Karpas-422 (cell line): ENCODE measurements at places on chromosomes 2 and 18.

GRCh38 chr2:217171874-217172273 lies 312.0 kb upstream of the TNP1 start:
- DNase-seq: no peak

- no peak for DNase-seq
These were observed 127.0 kb upstream of the AGAP1 start for GRCh38 chr2:235366807-235367206.

DNA sequence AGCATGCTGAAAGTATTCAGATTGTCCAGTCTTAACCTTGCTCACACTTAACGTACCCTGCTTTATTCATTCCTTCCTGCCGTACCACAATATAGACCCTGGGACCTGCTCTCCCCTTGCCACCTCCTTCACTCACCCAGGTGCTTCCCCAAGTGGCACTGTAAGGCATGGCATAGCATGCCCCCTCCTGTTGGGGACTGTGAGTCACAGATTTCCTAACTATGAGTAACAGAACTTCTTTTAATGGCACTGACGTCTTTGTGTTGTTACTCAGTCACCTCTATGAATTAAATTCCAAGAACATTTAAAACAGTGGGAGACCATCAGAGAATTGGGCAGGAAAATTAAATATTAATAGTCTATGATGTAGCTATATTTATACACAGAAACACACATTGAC lies 117.2 kb downstream of the CTNNA2 start:
- DNase-seq: peak; percentile 45

- peak; percentile 87 for DNase-seq
These were observed 77.4 kb downstream of the DYSF start for GRCh38 chr2:71530641-71531332.

GRCh38 chr18:37435996-37436395 lies 129.6 kb downstream of the CELF4 start:
- no peak for DNase-seq

- no peak for DNase-seq
These were observed 204.5 kb downstream of the ARL4C start for GRCh38 chr2:234292205-234292961.

GRCh38 chr2:231573698-231574421 lies 18.8 kb upstream of the TEX44 start:
- DNase-seq: no peak

DNA sequence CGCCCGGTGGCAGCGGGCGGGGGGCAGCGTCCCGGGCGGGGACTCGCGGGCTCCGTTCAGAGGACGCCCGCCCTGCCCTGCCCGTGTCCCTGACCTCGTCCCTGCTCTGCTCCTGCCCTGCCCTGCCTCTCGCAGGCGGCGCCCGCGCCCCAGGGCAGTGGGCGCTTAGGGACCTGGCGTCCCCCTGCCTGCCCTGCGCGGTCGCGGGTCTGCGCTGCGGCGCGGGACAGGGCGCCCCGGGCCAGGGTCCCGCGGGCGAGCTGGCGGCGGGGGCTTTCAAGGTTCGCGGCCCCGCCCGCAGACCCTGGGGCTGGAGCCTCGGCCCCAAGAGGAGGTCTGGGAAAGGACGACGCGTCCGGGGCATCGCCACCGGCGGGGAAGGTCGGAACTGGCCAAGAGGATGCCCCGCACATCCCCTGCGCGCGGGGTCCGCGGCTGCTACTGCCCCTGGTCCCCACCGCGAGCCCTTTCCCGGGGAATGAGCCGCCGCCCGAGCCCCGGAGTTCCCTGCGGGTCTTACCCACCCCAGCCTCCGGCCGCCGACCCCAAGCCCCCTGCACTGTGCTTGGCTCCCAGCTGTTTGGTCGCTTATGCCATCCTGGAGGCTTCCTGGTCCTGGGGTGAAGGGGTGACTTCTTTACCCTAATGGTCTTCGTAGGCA lies 679 bp downstream of the RNF144A start:
- no peak for DNase-seq

- DNase-seq: no peak
These were observed 258.5 kb downstream of the RPIA start for GRCh38 chr2:88950010-88950409.

- peak; percentile 35 for DNase-seq
These were observed 42.9 kb upstream of the MYO1B start for GRCh38 chr2:191202209-191202721.
